Retina (tissue), 1 donor: ENCODE measurements at places on chromosomes 7 and 10.

- no peak for DNase-seq
Measured at GRCh38 chr7:134154581-134155130, 27.5 kb downstream of the LRGUK start.

- no peak for DNase-seq
Measured at GRCh38 chr7:117184367-117184766, 138.5 kb downstream of the WNT2 start.

GRCh38 chr7:11706666-11707605 is 125.1 kb downstream of the THSD7A start:
- DNase-seq: no peak

- no peak for DNase-seq
Measured at GRCh38 chr7:8382004-8382730, 51.2 kb upstream of the NXPH1 start.

DNA sequence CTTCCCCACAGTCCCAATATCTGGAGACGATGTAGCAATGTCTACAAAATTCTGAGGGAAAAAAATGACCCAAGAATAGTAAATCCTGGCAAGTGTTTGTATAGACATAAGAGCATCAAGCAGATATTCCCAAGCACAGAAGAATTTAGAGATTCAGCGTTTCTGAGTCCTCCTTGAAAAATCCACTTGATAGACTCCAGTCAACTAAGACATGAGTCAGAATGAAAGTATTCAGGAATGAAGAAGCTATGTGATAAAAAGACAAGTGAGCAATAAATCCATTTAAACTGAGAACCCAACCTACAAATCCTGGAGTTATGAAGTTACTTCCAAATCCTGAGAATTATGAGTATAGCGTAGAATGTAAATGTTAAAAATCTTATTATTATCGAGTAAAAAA is 86.1 kb upstream of the NPY start:
- DNase-seq: no peak

DNA sequence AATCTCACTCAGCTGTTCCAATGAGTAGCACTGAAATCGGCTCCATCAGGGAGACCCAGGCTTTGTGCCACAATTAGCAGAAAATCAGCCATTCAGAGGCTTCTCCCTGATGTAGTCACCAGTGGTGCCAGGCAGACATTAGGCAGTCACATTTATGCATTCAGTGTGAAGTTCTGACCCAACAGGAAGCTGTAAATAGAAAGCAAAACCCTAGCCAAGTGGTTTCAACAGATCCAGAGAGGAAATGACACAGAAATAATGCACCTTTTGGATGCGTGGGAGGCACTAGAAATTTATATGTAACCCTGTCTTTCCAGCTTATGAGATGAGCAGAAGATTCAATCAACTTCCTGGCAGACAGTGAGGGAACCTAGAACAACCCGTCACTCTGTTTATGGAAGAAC is 186.4 kb downstream of the PDE1C start:
- DNase-seq: no peak

DNA sequence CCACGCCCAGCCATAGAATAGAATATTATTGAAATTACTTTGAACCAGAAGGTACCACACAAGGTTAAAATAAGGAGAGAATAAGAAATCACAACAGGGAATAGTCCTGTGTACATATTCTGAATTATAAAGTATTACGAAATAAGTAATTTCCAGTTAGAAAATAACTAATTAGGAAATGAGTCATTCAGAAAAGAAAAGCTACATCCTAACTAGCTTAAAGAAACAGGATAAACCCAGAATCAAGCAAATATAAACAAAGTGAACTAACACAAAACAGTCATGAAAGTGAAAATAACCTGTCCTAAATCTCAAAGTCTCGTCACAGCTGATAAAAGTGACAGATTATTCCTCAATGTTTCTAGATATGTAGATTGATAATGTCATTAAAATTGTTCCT is 74.8 kb upstream of the NEBL start:
- DNase-seq: no peak

GRCh38 chr7:92769394-92769699 is 67.0 kb downstream of the CDK6 start:
- no peak for DNase-seq

DNA sequence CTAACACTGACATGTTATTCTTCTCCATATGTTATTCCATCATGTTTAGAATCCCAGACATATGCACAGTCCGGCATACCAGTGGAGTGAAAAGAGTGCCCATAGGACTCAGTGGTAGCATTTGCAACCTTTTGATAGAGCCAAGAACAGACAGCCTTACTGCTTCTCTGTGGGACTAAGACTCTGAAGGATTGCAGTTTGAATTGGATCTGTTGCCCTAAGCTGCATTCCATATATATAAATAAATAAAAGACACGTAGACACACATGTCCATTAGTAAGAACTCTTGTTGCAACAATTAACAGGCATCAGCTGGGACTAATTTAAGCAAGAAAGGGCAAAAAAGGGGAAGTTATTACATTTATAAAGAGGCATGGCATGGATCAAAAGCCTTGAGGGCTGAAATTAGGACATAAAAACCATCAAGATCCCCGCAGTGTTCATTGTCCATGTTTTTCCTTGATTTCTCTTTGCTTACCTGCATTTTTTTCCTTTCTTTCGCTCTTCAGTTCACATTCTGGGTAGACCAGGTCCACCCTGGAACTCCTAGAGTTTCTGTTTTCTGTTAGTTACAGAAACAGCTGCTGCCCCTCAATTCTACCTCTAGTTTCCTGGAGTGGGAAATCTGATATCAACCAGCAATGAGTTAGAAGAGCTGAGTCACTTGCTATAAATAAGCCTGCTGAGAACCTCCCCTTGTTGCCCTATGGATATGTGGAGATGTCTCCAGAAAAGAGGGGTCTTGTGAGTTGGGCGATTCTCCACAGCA is 132.4 kb downstream of the SORCS1 start:
- no peak for DNase-seq
